ENCODE measurements at places on chromosomes 2 and 18. TPM values are rescaled to one million over a fixed set of nuclear protein-coding genes. Genes with fewer than 3 reads are reported as not detected.

The BOLL gene
- not detected for total RNA-seq

The MC5R gene
- total RNA-seq: 0.31 TPM

The KIF1A gene
- total RNA-seq: 281 TPM

The PPP1R1C gene
- total RNA-seq: 5.3 TPM

The YIPF4 gene
- total RNA-seq: 24.1 TPM

The C18orf63 gene
- total RNA-seq: not detected

The STEAP3 gene
- total RNA-seq: 22.2 TPM

The ANKRD30B gene
- not detected for total RNA-seq

The ACMSD gene
- total RNA-seq: not detected

The TPGS2 gene
- 151 TPM for total RNA-seq

GRCh38 chr2:88211003-88211808 lies 41.1 kb downstream of the THNSL2 start:
- no peaks in the 10 kb centered on the region for H3K27me3 ChIP-seq
- no peaks in the 10 kb centered on the region for H3K36me3 ChIP-seq
- H3K4me3 ChIP-seq: no peak overlapping the region

DNA sequence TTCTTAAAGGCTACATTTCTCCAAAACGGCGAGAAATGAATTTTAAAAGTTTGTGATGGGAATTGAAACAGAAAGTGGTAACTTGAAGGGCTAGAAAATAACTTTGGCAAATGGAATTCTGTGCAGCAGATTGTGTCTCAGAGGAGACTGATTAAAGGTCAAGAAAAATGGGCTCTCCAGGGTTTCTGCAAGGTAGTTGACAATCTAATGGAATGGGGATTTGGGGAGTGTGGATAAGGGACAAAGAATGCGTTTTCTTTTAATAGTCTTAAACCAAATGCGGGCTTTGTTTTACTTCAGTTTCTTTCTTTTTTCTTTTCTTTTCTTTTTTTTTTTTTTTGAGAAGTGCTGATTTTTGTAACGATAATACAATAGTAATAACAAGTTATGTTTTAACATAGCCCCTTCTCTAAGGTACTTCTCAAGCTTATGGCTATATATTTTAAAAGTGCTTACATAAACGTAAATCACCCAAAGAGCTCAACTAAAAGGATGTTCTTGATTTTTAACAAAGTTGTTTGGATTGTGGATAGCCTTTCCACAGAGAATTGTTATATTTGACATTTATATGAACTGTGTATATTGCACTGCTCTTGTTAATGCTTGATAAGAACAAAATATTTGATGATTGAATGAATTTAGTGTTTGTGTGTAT lies 36.6 kb downstream of the CAMKMT start:
- H3K4me3 ChIP-seq: no peak overlapping the region
- H3K36me3 ChIP-seq: no peaks in the 10 kb centered on the region
- no peaks in the 10 kb centered on the region for H3K27me3 ChIP-seq
- peaks cover 6% of the 10 kb centered on the region for H3K4me1 ChIP-seq

GRCh38 chr2:172253190-172254052 lies 150.7 kb upstream of the DLX2 start:
- DNase-seq: no peak
- H3K4me3 ChIP-seq: no peak overlapping the region
- no peaks in the 10 kb centered on the region for H3K36me3 ChIP-seq
- H3K27me3 ChIP-seq: no peaks in the 10 kb centered on the region
- peaks cover 12% of the 10 kb centered on the region for H3K4me1 ChIP-seq

DNA sequence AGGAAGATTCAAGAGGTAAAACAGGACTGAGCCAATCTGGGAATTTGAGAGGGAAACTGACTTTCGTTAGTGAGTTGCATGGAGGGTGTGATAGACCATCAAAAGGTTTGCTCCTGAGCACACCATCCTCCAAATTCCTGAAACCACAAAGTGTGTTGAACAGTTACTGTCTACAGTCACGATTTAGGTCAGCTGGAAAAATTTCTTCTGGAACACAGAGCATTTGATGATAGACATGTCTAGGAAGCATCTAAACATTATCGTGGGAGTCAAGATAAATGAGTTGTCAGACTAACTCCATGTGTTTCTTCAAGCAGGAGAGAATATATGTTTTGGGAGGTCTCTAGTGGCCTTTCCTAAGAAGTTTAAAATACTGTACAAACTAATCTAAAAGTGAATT lies 449.4 kb upstream of the SLC14A2 start:
- H3K4me1 ChIP-seq: no peaks in the 10 kb centered on the region
- H3K36me3 ChIP-seq: no peaks in the 10 kb centered on the region

DNA sequence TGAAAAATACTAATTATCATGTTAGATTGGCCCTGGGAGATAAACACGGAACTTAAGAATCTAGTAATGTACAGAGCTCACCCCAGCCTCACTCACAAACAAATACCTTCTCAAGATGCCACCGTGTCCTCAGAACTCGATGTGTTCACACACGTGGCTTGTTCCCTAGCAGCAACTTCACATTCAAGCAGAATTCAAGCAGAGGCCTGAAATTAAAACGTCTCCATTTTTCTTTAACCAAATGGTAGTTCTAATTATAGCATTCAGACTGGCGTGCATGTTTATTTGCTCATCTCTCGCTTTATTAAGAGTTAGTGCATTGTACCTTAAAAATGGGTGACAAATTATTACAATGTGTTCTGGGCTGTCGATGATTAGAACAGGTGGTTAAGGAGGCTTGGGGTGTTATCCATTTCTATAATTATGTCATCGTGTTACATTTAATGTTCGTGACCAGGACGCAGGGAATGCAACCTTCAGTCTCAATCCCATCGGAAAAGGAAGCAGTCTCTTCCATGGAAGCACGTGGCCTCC lies 57.3 kb upstream of the SLC66A3 start:
- no peaks in the 10 kb centered on the region for H3K4me1 ChIP-seq
- no peak for DNase-seq
- no peak overlapping the region for H3K4me3 ChIP-seq

- H3K27ac ChIP-seq: no peak overlapping the region
- no peaks in the 10 kb centered on the region for H3K4me1 ChIP-seq
- no peaks in the 10 kb centered on the region for H3K27me3 ChIP-seq
- H3K36me3 ChIP-seq: no peaks in the 10 kb centered on the region
- no peak for DNase-seq
- no peak overlapping the region for H3K4me3 ChIP-seq
Observed at GRCh38 chr2:102432386-102432785, 9.4 kb downstream of the IL18RAP start.

GRCh38 chr18:78528411-78529258 lies 451.0 kb upstream of the SALL3 start:
- no peaks in the 10 kb centered on the region for H3K4me1 ChIP-seq
- H3K4me3 ChIP-seq: no peak overlapping the region
- no peaks in the 10 kb centered on the region for H3K27me3 ChIP-seq
- DNase-seq: no peak
- H3K36me3 ChIP-seq: no peaks in the 10 kb centered on the region

DNA sequence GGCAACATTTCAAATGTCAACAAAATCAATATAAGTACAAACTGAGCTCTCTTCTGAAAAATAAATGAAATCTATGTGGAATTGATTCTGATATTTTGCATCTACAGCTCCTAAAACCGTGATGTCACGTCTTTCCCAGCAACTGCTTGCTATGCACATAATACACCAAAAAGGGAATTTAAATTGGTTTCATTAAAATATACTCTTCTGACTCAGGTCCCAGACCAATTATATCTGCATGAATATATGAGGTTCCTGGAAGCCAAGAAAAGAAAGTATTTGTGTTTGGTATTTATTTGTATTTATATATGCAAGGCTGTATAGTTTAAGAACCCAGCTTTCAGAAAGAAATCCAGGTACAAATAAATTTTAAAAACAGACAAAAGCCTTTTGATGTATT lies 1282.5 kb downstream of the SUCLG1 start:
- no peak overlapping the region for H3K27ac ChIP-seq
- no peaks in the 10 kb centered on the region for H3K4me1 ChIP-seq
- H3K4me3 ChIP-seq: no peak overlapping the region
- H3K27me3 ChIP-seq: no peaks in the 10 kb centered on the region
- H3K36me3 ChIP-seq: no peaks in the 10 kb centered on the region
- DNase-seq: no peak

GRCh38 chr2:86281066-86281700 lies 56.2 kb downstream of the REEP1 start:
- no peaks in the 10 kb centered on the region for H3K4me1 ChIP-seq
- H3K27me3 ChIP-seq: no peaks in the 10 kb centered on the region
- H3K36me3 ChIP-seq: no peaks in the 10 kb centered on the region
- peak; percentile 4 for DNase-seq
- H3K27ac ChIP-seq: no peak overlapping the region
- no peak overlapping the region for H3K4me3 ChIP-seq

DNA sequence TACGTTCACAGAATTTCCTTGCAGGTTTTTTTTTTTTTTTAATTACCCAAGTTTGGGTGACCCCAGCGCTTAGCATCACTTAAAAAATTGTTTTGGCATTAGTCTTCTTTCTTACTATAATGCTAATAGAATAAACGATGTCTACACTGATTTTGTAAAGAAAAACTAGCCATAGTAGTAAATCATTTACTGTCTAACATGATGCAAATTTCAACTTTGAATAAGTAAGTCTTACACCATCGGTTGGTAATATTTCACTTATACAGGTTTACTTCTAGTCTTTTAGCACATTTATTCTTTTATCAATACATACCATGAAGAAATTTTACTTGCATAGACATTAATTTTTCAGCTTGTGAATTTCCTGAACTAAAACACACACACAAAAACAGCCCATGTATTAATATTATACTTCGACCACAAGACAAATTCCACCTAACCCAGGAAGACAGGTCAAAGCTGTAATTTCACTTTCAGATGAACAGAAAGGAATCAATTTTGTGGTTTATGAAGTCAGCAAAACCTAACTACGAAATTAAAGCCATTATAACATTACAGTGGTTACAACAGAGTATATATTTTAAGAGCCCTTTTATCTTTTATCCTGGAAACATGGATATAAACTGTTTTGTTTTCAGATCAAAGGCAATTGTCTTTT lies 1.9 kb downstream of the YES1 start:
- H3K36me3 ChIP-seq: no peaks in the 10 kb centered on the region
- no peaks in the 10 kb centered on the region for H3K27me3 ChIP-seq
- H3K4me1 ChIP-seq: peaks cover 3% of the 10 kb centered on the region
- H3K27ac ChIP-seq: no peak overlapping the region
- no peak for DNase-seq
- H3K4me3 ChIP-seq: no peak overlapping the region

GRCh38 chr2:56295666-56296065 lies 111.9 kb downstream of the CCDC85A start:
- H3K27me3 ChIP-seq: no peaks in the 10 kb centered on the region
- DNase-seq: no peak
- H3K27ac ChIP-seq: no peak overlapping the region
- H3K36me3 ChIP-seq: no peaks in the 10 kb centered on the region
- H3K4me3 ChIP-seq: no peak overlapping the region
- no peaks in the 10 kb centered on the region for H3K4me1 ChIP-seq

DNA sequence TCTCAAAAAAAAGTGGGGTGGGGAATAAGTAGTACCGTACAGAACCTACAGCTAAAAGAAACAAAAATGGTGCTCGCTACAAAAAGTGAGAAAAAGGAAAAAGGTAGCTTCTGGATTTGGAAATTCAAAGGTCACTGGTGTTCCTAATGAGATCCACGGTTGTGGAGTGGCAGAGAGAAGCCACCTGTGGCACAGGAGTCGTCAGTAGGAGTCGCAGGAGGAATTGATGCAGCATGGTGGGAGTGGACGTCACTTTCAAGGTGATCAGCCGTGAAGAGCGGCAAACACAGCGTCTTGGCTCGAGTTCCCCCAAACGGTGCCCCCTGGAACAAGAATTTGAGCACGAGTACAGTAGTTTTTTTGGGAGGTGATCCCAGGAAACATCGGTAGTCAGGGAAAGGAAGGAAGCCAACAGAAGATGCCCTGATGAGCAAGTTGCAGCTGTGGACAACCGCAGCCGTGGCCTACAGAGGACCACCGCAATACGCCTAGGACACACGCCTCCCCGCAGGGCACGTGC lies 1.4 kb upstream of the TTL start:
- H3K4me1 ChIP-seq: peaks cover 4% of the 10 kb centered on the region
- no peak overlapping the region for H3K27ac ChIP-seq
- no peaks in the 10 kb centered on the region for H3K36me3 ChIP-seq

- no peaks in the 10 kb centered on the region for H3K36me3 ChIP-seq
- no peak for DNase-seq
- H3K27ac ChIP-seq: no peak overlapping the region
- H3K27me3 ChIP-seq: no peaks in the 10 kb centered on the region
- no peaks in the 10 kb centered on the region for H3K4me1 ChIP-seq
Observed at GRCh38 chr2:203783496-203784203, 77.2 kb downstream of the CD28 start.

- no peak for DNase-seq
- no peak overlapping the region for H3K4me3 ChIP-seq
- no peak overlapping the region for H3K27ac ChIP-seq
- no peaks in the 10 kb centered on the region for H3K36me3 ChIP-seq
- no peaks in the 10 kb centered on the region for H3K4me1 ChIP-seq
- no peaks in the 10 kb centered on the region for H3K27me3 ChIP-seq
Observed at GRCh38 chr2:11945139-11946126, 199.0 kb downstream of the LPIN1 start.

All from H1 (cell line).